ENCODE measurements at places on chromosomes 5 and 9.

- DNase-seq = peak; percentile 15
Observed at GRCh38 chr9:26856413-26857032, 36.1 kb downstream of the CAAP1 start.

- no peak for DNase-seq
Observed at GRCh38 chr5:83151821-83152220, 74.5 kb downstream of the XRCC4 start.

DNA sequence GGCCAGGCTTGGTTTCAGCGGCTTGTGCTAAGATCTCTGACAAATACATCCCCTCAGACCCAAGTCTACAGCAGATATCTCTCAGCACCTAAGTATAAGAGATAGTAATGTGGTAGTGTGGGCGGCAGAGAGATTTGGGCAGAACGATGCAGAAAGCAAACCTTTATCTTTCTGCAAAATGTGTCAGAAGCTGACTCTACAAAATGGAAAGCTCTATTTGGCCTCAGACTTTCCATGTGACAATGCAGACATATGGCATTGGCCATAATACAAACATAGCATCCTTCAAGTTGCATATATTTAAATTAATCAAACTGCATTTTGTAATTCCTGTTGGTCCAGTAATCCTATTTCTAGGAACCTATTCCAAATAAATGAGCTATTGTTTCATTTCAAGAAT lies 102.5 kb upstream of the RAI14 start:
- DNase-seq = no peak

GRCh38 chr5:79834098-79834753 lies 144.6 kb downstream of the CMYA5 start:
- DNase-seq = no peak

- no peak for DNase-seq
Observed at GRCh38 chr9:94802251-94802650, 75.8 kb downstream of the AOPEP start.
